A549 treated with GW870086 at 1 μM for 4 hours (cell line): ENCODE measurements at places on chromosomes 2 and 18. TPM values are rescaled to one million over a fixed set of nuclear protein-coding genes. Genes with fewer than 3 reads are reported as not detected.

The SKOR2 gene
- total RNA-seq = not detected in 5 replicates

The RIT2 gene
- total RNA-seq = not detected in 5 replicates

The LIPG gene
- 0.19 to 0.34 TPM (median 0.27 TPM) in 5 replicates for total RNA-seq

The NIFK gene
- 57.0 to 82.2 TPM (median 73.0 TPM) in 5 replicates for total RNA-seq

The RTP5 gene
- not detected in 5 replicates for total RNA-seq

The ABCB11 gene
- 0.01 to 0.05 TPM (median 0.03 TPM) in 4 of 5 replicates, not detected in the other for total RNA-seq

The GREB1 gene
- 1.7 to 3.7 TPM (median 3.0 TPM) in 5 replicates for total RNA-seq
